ENCODE measurements at places on chromosomes 7 and 10.

DNA sequence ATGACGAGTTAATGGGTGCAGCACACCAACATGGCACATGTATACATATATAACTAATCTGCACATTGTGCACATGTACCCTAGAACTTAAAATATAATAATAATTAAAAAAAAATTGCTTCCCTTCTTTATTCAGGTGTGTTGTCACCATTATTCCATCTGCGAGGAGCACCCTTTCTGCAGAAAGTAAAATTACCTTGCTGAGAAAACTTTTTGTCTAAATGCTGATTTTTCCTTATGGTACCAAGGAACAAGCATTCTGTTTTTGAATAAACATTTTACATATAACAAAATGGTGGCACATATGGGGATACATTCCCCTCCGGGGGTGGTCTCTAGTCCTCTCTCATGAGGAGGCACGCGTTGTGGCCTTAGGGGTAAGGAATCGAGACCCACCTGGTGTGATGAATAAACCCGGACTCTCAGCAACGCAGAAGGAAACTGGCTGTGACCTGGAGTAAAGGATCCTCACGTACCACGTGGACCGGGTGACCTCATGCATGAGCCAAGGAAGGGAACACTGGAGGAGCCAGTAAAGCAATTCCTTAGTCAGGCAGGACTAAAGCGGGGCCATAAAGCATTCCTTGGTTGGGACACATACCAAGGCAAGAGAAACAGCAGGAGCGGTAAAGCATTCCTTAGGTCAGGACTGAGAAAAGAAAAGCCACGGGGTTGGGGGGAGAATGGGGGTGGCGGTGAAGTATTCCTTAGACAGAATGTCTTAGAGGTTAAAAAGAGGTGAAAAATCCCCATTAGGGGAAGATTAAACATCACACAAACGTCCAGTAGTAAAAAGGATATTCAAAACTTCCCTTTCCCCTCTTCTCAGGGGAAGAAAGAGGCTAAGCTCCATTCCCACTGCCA lies 20.8 kb upstream of the OPTN start:
- no peak for DNase-seq

DNA sequence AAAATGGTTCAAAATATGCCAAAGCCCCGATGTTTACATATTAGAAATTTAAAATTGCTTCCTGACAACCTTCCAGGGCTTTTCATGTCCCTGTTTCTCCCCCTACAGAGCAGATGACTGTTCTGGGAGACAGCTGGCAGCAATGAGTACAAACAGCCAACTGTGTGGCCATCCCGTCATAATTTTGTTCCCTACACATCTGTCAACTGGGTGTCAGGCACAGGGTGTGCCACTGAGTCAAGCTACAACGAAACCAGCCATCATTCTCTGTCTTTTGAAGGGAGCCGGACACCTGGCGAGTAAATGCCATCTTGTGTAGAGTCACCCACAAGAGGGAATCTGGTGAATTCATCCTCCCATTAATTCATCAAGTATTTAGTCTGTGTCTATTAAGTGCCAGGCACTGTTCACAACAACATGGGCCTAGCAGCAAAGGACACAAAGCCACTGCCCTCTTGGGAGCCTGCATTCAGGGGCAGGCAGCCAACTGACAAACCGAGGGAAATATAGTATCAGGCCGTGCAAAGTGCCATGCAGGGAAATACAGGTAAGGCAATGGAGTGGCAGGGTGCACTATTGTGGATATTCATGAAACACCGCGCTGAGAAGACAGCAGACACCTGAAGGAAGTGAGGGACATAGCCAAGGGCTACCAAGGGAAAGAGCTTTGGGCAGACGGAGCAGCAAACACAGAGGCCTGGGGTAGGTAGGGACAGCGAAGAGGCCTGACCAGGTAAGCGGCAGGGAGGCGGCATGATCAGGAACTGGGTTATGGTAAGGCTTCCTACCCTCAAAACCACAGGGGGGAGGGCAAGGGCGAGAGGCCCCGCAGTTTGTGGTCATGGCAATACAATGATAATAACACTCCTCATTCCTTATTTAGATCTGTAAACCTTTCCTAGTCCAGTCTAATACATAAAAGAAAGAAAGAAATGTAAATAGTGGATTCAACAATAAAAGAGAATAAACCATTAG lies 213.6 kb downstream of the FAM107B start:
- DNase-seq = no peak

DNA sequence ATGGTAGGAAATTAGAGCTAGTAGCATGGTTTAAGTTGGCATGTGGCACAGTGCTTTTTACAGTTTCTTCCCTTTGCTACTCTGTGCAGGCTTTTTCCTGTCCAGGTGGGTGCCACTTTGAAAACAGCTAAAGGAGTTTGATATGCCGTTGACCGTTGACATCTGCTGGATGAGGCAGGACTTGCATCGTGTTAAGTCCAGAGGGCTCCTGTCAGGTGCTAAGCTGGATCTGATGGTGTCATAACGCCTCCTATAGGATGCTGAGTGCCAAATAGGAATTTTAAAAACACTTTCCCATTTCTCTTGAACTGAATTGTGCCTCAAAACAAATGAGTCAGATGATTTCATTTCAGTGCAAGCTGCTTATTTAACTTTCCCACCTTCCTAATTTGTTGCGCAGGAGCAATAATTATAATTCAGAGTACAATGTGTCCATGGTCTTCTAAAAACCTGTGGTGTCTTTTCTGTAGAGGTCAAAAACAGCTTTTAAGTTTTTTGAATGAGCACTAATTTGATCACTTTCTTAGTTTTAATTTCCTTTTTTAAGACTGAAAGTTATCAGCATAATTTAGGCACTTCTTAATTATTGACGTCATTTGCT lies 178.3 kb downstream of the CDCA7L start:
- DNase-seq = peak; percentile 13

GRCh38 chr7:112929421-112929820 lies 139.2 kb upstream of the TMEM168 start:
- DNase-seq = no peak

DNA sequence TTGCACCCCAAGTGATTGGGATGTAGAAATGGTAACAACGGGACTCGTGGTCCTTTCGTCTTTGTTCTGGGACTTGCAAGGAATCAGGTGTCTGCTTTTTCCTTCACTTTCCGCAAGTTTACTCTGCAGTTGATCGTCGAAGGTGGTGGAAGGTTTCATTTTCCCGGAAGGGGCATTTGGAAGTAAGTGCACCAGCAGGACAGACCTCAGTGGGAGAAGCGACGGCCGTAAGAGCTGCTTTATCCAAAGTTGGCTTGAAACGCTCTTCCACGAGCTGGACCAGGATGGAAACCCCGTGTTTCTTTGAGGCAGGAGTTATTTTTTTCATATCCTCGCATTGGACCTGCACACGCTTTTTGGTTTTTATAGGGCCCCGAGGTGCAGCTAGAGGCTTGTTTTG lies 1.2 kb downstream of the BRI3 start:
- DNase-seq = no peak

- peak; percentile 51 for DNase-seq
Measured at GRCh38 chr7:149773446-149774236, at the start of gene ZNF467. Gene ZNF467, minus strand, starts transcription at chr7:149773588. Its CDS starts 2,556 bp downstream, at chr7:149771032.

GRCh38 chr10:101020427-101021075 lies 10.4 kb downstream of the PDZD7 start:
- no peak for DNase-seq

DNA sequence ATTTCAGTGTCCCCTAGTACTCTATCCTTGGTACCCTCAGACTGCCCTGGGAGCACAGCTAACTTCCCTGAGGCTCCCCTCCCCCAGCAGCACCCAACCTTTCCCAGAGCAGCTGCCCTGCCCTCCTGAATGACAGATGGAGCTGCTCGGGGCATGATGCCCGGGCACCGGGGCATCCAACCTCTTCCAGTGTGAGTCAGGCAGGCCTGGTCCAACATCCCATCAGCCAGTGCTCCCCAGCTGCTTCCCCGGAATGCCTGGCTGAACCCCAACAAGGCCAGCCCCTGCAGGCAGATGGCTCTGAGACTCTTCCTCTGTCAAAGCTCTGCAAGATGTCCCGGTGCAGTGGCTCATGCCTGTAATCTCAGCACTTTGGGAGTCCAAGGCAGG lies 11.9 kb upstream of the TSPAN15 start:
- no peak for DNase-seq

- DNase-seq = no peak
Measured at GRCh38 chr10:31929261-31930022, 811 bp upstream of the ARHGAP12 start.

DNA sequence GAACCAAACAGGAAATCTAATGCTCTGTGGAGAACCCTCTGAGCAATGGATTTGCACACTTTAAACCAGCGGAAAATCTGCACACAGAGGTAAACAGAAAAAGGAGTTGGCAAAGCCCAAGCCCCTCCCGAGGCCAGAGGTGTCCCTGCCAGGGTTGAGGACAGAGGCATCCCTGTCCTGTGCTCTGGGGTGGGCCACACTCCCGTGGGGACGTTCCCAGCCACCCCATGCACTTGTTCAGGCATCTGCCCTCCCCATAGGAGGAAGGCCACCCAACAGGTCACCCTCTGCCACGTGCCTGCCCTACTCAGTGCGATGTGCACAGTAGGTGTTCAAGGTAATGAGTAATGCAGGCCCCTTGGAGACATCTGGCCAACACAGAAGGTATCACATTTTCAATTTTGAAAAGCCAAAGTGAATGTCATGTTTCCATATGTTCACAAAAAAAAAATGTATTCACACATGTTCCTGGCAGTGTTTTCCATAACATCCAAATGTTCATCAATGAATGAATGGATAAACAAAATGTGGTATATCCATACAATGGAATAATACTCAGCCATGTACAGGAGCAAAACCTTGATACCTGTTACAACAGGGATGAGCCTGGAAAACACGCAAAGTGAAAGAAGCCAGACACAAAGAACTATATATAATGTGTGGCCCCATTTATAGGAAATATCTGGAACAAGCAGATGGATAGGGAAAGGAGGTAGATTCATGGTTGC lies 108.1 kb downstream of the EBF3 start:
- DNase-seq = no peak

- no peak for DNase-seq
Measured at GRCh38 chr10:17212802-17213221, 11.3 kb upstream of the TRDMT1 start.

- DNase-seq = no peak
Measured at GRCh38 chr10:95818668-95819067, 62.7 kb downstream of the ENTPD1 start.

DNA sequence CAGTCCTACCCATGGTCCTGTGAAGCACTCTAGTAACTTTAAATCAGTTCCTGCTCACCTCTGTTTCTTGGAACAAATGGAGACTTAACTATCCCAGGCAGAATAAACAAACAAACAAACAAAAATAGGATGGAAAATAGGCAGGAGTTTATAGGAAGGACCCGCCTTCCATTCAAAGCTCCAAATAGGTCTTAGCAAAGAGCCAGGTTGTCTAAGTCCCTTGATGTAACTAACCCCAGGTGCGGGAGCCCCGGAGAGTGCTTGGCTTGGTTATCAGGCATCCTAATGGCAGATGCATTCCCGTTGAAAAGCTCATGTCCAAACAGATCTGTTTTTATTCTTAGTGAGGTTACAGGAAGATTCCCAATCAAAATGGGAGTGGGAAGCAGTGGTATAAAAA lies 2.2 kb downstream of the IFIT2 start:
- no peak for DNase-seq

- DNase-seq = no peak
Measured at GRCh38 chr7:66539902-66540375, 88.7 kb upstream of the KCTD7 start.

DNA sequence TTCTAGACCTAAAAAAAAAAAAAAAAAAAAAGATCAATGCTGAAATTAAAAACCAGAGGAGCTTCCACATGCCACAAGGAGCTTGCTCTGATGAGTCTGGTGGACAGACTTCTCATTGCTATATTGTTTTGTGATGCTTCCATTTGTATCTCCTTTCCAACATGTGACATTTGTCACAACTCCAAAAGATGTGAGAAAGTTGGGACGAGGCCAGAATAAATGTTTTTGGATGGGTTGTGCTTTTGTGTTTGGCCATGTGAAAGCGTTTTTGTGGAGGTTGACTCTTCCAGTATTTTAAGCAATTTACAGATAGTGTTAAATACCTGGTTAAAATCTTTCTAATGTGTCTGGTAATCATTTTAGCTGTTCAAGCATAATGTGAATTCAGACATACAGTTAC lies 280.1 kb downstream of the SKAP2 start:
- DNase-seq = no peak

DNA sequence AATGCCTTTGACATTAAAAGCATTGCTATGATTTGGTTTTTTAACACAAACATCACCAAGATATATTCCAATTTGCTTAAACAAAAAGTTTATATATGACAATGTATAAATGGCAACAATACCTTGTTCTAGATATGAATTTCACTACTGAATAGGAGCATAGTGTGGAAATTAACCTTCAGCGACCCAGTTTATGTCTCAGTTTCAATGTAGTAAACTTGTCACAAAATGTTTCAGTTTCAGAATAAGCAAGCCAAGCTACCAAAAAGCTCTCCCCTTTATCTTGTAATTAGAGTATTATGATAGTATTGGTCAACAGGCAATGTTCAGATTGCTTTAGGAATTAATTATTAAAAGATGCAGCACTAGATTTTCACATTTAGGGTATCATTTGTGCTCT lies 99.6 kb upstream of the PCDH15 start:
- DNase-seq = no peak

GRCh38 chr7:15228831-15229230 lies 326.3 kb upstream of the DGKB start:
- DNase-seq = no peak

DNA sequence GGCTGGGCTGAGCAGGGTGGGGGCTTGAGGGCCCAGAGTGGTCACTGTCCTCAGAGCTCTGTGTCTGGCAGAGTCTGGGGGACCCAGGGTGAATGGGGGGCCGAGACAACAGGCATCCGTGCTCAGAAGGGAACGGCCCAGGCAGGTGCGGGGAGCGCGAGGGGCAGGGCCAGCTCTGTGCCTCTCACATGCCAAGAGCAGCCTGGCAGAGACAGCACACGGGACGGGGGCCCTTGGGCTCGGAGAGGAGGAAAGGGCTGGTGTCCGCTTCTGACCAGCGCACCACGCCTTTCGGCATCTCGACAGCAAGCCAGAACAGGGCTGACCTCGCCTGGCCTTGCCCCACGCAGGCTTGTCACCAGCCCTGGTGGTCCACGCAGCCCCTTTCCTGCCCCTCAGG lies 13.4 kb downstream of the AMZ1 start:
- DNase-seq = no peak

GRCh38 chr7:5597772-5598171 lies 174.1 kb upstream of the TNRC18 start:
- DNase-seq = no peak

GRCh38 chr7:23196306-23196705 lies 14.5 kb downstream of the NUP42 start:
- DNase-seq = no peak
